Activated CD4-positive, alpha-beta T cell treated with anti-CD3 and anti-CD28 coated beads for 24 hours (primary cell): ENCODE measurements at places on chromosomes 6 and 20.

- DNase-seq: no peak
Observed at GRCh38 chr6:42162384-42162783, 10.8 kb upstream of the GUCA1A start.

GRCh38 chr6:83442752-83443151, 11.9 kb upstream of the ME1 start:
- no peak for DNase-seq

DNA sequence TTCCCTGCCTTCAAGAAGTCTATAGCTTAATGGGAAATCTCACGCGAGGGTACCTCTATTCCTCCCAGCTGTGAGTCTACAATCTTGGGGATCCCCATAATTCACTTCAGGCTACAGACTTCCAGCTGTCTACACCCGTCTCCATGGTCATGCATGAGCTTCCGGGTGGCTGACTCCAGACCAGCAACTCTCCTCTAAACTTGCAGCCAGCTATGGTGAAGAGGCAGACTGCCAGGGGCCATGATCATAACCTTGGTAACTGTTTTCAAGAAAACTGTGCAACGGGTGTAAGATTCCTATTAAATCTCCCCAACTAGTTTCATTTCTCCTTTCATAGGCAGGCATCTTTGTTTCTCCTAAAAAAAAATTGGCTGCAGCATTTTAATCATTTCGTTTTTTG, 534.4 kb upstream of the CHD6 start:
- DNase-seq: no peak

DNA sequence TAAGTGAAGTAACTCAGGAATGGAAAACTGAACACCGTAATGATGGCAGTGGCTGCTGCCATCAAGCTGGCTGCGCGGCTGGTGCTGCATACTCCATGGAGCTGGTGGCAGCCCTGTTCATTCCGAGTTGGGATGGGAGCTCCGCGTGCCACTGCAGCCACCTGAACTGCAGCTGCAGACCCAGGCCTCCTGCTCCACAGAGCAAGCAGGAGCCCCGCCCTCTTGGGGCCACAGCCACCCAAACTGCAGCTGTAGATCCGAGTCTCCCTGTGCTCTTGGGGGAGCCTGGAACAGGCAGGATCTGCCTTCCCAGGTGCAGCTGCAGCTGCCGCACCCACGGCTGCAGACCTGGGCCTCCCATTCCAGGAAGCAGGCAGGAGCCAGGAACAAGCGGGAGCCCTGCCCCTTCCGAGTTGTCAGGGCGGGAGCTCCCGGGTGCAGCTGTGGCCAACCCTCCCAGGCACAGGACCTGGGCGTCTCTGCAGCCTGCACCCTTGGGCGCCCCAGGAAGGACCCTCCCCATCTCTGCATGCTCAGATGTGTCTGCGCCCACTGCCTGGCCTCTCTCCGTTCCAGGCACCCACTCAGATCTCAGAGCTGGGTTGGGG, 120.2 kb downstream of the GMPR start:
- DNase-seq: no peak

GRCh38 chr6:111942561-111942960, 69.3 kb upstream of the FYN start:
- no peak for DNase-seq

DNA sequence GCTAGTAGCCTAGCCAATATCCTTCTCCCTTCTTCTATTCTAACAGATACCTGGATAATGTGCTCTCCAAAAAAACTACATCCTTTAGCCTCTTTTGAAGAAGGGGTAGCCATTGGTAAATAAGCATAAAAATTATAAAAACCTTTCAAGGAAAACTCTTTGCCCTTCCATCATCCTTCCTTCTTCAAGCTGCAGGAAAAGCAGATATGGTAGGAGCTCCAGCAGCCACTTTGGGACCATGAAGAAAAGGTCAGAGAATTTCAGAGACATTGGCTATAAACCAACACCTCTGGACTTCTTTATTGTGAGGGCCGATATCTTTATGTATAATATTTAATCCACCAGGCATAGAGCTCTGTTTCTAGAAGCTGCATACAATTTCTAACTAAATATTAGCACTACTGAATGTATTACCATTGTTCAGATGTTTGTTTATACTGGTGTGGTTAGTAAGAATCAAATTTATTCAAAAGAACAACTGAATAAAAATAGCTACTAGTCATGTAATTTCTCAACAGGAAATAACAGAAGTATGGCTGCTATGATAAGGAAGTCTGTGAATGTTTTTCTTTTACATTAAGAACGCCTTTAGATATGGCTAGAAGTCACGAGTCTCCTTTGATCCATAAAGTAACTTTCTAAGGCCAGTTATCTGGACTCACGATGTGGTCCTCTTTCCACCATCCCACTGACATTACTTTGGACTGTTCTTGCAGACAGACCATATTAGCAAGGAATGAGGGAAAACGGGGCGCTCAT, 32.2 kb downstream of the MYLK4 start:
- DNase-seq: no peak

DNA sequence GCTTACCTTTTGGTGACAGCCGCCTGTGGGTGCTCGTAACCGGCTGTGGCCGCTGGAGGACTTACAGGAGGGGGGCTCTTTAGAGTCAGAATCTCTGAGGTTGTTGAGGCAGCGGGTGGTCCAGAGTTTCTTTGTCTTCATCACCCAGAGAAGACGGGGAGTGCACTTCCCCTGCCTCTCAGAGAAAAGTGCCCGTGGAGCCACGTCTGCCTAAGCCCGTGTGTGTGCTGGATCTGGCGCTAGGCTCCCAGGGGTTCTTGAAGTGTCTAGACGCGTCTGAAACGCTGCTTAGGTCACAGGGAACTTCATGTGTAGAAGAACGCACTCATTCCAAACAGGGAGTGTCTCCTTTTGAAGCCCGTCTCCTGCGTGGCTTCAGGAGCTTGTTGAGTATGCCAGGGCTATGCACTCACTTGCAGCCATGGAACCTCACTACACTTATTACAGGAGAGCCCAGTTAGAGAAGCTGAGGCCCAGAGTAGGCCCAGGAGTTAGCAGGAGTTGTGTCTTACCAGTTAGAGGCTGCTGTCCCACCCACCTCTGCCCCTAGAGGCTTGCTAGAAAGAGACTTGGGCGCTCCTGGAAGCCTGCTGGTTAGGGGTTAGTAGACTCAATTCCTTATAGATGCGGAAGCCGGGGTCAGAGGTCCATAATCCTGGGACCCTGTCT, 1.3 kb downstream of the LSM14B start:
- DNase-seq: no peak

GRCh38 chr20:32112841-32113240, 3.3 kb downstream of the TM9SF4 start:
- DNase-seq: no peak

GRCh38 chr6:26026833-26027490, 60.3 kb upstream of the HFE start:
- DNase-seq: peak; percentile 92

GRCh38 chr6:117265410-117266256, at the start of gene VGLL2:
VGLL2 (plus strand) TSS chr6:117265558; CDS start chr6:117265764, 206 bp downstream.
- no peak for DNase-seq

DNA sequence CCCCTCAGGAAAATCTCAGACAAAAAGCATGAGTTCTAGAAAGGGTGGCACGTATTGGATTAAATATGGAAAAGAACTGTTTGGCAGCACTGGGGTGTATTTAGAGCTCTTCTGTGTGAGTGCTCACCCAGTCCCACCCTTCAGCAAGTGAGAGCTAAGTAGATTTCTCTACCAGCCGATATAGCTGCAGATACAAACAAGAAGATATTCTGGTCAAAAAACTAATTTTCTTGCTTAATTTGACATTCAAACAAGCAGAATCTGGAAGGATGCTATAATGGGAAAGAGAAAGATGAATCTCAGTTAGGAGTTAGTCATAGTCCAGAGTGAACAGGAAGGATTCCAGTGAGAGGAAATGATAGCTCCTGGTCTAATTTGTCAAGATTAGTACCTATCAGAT, 232.1 kb downstream of the TMEM242 start:
- no peak for DNase-seq

GRCh38 chr20:5674176-5674660, 76.0 kb upstream of the SHLD1 start:
- DNase-seq: peak; percentile 24

GRCh38 chr6:135503703-135504475, 6.3 kb upstream of the AHI1 start:
- no peak for DNase-seq

- no peak for DNase-seq
Observed at GRCh38 chr20:60116128-60116909, 158.1 kb downstream of the CDH26 start.

GRCh38 chr6:161074496-161075121, 83.0 kb downstream of the MAP3K4 start:
- no peak for DNase-seq

DNA sequence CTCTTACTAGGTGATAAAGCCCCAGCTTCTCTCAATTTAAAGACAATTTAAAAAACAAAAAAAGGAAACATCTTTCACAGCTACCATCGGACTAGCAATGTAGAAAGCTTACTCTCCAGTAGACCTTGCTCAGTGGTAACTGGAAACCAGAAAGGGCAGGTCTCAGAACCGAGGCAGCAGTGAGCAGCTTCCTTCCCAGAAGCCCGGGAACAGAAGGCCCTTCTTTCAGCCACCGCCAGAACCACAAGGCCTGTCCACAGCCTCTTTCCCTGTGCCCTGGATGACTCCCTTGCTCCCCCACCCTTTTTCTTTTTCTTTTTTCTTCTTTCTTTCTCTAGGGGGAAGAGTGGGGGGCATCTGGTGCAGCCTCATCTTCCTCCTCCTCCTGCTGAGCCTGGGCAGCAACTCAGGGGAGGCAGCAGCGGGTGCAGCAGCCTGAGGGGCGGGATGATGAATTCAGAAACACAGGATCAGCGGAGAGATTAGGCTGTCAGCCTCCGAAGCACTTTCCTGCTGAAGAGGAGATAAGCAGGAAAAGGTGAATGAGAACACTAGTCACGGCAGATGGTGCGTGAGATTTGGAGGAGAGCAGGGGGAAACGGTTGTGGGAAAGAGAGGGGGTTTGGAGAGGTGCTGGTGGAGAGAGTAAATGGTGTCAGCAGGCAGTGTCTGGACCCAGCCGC, 158.5 kb downstream of the ID4 start:
- DNase-seq: no peak

DNA sequence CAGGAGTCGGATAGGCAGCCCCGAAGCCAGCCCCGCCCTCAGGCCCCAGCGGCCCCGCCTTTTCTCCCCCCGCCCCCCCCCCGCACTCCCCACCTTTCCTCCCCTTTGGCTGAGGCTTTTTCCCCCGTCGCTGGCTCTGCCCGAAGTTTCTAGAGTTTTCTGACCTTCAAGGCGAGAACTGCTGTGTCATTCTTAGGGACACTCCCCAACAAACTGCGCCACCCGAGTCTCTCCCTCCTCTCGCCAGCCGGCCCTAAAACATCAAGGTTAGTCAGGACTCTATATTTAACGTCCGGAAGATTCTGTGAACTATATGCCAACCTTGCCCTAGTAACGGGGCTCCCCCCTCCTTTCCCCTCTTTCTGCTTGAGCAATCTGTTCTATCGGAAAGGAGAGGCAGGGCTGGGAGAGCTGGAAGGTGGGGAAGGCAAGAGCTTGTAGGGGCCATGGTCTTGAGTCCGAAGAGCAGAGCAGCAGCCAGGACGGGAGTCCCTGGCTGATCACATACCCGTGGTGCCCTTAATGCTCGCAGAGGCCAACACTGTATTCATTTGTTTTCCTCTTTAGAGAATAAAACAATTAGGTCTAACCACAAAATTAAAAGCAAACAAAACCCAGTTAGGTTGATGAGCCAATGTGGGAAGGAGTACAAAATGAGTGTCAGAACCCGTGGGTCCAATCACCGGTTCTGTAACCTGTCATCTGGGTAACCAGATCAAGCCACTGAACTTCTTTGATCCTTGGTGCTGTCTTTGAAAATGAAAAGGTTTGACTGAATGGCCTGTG, 5.3 kb upstream of the HSPA1B start:
- DNase-seq: no peak

GRCh38 chr6:24945054-24945453, 9.3 kb upstream of the RIPOR2 start:
- no peak for DNase-seq

DNA sequence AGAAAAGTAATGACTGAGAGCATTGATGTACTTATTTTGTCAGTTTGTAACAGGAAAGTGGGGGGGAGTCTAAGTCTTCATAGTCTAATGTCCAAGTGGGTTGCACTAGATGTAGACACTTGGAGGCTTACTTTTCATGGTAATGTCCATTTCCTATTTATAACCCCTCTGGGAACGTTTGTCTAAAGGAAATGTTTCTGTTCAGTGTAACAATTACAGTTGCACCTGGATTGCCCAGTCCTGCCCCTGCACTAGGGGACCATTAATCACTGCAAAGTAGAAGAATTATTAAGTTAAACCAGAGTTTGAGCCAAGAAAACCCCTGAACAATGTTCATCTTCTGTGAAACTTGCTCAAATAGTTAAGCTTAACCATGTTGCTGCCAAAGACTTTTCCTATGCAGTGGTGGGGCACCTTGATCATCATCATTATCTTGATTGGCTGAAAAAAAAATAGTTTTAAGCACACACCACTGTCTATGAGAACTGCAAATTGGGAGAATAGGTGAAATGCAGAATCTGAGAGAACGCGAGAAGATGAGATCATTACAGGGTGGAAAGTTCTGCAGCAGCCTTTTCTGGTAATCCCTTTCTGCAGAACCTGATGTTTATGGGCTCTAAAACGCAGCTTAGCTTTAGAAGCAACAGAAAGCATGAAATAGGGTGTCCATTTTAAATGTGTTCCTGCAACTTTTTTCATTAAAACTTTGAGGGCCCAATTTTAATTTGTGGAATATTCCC, 106.0 kb downstream of the ZNF217 start:
- DNase-seq: no peak
